Small intestine (tissue), 16 donors: ENCODE measurements at places on chromosomes 3 and 15.
A peak's percentile ranks its signal among the peaks of the same experiment; 100 is the strongest.

DNA sequence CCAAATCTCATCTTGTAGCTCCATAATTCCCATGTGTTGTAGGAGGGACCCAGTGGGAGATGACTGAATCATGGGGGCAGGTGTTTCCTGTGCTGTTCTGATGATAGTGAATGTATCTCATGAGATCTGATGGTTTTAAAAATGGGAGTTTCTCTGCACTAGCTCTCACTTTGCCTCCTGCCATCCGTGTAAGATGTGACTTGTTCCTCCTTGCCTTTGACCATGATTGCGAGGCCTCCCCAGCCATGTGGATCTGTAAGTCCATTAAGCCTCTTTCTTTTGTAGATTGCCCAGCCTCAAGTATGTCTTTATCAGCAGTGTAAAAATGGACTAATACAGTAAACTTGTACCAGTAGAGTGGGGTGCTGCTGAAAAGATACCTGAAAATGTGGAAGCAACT is 44.5 kb downstream of the DUT start:
- no peak for DNase-seq

DNA sequence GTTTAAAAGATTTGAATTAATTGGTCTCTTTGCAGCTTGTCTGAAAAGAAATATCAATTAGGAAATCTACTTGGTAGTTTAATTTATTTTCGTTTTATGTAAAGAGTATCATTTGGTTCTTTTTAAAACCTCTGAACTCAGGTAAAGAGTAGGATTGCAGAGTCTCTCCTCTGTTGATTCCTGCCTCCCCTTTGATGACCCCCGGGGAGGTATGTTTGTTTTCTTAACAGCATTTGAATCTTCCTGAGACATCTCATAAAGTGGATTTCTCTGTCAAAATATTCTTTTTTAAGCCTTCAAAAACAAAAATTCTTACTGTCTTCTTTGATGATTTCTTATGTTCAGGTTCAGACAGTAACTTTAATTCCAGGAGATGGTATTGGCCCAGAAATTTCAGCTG is 8.0 kb downstream of the IDH3A start:
- no peak for DNase-seq

DNA sequence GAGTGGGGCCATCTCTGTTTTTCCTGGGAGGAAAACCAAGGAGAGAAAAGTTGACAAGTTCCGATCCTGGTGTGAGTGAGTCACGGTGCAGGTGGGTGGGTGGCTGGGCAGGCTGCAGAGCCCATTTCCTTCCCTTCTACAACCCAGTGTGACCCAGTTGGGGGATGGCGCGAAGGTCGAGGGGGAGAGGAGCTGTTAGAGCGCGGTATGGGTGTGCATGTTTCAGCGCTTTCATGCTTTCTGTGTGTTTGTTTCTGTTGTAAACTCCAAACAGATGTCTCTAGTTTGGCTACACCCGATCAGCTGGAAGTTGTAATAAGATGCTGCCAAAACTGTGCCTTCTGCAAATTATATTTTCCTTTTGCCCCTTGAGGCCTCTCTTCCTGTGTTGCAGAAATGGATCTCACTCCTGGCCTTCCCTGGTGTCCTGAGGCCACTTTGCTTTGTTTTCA is 3.8 kb downstream of the FAM43A start:
- no peak for DNase-seq

DNA sequence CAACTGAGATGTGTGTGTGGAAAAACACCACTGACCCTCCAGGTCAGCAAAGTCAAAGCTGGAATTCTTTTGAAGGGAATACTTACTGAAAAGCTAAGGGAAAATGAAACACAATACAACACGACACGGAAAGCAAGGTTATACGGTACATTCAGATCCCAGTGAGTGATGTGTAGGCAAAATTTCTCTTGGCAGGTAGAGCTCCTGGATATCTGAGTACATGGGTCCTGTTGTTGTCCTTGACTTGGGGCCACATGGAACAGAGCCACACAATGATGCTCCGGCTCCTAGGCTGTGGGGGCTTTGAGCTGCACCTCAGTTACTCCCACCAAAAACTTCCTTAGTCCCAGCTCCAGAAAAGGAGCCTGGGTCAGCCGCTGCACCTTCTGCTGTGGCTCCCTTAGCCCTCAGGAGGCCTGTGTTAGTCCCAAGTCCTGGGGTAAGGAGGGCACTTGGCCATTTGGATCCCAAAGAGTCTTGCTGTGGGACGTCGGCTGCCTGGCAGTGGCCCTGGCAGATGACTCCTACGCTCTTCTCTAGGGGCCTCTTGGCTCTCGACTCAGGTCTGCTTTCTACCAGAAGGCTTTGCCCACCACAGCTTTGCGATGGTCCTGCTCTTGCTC is 95.6 kb downstream of the ADCY5 start:
- DNase-seq, result no peak

GRCh38 chr3:153462545-153462944 is 300.5 kb downstream of the RAP2B start:
- DNase-seq, result no peak

DNA sequence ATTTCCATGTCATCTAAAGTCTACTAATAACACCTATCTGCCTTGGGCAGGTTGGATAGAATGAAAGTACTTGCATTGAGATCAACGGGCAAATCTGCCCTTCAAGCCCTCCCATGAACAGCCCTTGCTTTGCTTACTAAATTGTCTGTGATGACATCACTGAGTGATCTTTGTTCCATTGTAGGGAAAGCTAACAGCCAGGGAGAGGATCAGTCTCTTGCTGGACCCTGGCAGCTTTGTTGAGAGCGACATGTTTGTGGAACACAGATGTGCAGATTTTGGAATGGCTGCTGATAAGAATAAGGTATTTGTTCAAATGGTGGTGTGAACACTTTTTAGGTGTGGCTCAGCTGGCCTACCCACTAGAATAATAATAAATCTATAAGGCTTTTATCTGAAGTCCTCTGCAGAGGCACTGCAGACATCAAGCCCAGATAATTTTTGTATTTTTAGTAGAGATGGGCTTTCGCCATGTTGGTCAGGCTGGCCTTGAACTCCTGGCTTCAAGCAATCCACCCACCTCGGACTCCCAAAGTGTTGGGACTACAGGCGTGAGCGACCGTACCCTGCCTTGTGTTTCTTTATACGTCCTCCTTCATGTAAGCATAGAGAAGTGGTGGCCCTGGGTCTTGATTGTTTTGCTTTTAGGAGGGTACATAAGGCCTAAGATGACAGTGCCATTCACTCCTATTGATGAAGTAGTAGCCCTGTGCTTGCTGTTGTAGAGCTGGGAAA is 5.7 kb downstream of the PCCB start:
- peak; percentile 92 for DNase-seq

GRCh38 chr15:42691770-42692169 is 45.2 kb downstream of the CDAN1 start:
- DNase-seq, result no peak

DNA sequence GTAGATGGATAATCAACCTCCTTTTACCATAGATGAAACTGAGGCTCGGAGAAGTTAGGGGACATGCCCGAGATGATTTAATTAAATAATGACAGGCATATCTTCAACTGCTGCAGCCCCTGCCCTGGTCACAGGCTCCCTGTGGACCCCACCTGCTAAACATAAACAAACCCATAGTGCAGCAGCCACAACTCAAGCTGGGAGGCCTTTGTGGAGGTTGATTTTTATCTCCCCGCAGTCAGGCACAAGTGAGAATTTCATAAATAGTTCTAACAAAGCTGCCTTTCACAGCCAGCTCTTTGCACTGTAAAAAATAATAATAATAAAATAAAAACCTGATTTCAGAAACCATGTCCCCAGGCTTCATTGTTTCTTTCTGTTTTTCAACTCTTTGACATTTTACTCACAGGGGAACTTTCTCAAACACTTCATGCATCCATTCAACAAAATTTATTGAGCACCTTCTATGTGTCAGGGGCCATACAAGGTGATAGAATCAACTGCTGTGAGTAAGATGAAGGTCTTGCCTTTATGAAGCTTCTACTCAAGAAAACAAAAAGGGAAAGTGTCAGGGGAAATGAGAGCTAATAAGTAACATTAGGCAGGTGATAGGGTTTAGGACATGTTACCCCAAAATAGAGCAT is 393.6 kb upstream of the PROK2 start:
- DNase-seq, result no peak

GRCh38 chr3:119585856-119586570 is 6.7 kb downstream of the ADPRH start:
- no peak for DNase-seq

GRCh38 chr3:12461097-12461649 is 23.1 kb upstream of the TSEN2 start:
- DNase-seq, result no peak

- DNase-seq, result peak; percentile 93
Observed at GRCh38 chr3:11140030-11140712, 14.1 kb upstream of the HRH1 start.

DNA sequence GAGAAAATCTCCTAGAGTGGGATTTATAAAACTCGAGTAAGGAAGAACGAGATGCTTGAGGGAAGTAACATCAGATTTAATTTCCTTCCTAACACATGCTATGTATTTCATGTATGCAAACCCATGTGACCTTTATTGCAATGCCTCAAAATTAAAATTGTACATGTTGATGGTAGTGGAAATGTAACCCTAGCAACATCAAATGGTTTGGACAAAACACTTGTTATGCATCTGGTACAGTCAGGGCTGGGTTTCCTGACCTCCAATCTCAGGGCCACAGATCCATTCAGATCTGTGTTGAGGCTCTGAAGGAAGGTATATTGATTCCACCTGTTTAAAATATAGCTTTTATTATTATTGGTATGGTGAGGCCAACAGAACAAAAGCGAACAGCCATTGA is 246.0 kb downstream of the WNT5A start:
- DNase-seq, result no peak

- DNase-seq, result no peak
Observed at GRCh38 chr3:192564611-192565010, 162.7 kb downstream of the FGF12 start.

GRCh38 chr3:7290077-7290825 is 429.3 kb downstream of the GRM7 start:
- DNase-seq, result no peak

DNA sequence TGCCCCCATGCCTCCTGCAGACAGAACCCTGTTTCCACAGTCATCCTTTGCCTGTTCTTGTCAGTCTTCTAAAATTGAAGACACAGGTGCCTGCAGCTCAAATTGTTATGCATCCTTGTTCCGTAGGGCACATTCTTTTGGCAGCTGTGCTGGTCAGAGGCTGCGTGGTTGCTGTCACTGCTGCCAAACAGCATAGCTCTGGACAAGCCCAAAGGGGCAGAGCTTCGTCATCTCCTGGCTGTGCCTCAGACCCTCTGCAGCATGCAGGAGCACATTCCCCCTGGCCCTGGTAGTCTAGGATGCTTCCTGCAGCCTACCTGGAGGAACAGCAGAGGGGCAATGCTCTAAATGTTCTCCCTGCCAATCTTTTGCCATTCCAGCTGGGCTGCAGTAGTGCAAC is 2.1 kb upstream of the FBXL22 start:
- no peak for DNase-seq

DNA sequence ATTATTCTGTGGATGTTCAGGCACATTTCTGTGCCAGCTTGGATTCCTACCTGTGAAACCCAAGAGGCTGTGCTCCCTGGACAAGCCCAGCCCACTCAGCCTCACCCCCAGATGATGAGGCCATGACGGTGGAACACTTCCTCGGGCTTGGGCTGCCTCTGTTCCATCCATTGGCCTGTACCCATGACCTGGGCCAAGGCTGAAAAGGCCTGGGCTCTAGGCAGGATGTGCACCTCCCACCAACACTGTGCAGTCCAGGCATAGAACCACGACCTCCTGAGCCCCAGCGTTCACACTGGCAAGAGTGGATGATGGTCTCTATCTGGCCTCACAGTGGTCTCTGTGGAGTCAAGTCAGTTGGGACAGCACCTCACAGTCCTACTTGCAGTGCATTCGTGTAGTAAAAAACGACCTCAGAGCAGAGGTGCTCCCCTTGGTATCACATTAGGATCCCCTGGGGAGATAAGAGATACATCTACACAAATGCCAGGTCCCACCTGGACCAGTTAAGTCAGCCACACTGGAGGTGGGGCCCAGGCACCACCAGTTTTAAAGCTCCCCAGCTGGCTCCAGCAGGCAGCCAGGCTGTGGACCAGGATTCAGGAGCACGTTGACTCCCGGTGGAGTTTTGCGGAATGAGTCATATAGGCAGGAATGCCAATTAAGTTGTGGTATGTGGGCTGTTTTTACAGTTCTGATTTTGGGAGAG is 39.0 kb upstream of the IGF1R start:
- DNase-seq, result no peak

GRCh38 chr3:71064956-71065763 is 518.4 kb downstream of the FOXP1 start:
- peak; percentile 79 for DNase-seq

DNA sequence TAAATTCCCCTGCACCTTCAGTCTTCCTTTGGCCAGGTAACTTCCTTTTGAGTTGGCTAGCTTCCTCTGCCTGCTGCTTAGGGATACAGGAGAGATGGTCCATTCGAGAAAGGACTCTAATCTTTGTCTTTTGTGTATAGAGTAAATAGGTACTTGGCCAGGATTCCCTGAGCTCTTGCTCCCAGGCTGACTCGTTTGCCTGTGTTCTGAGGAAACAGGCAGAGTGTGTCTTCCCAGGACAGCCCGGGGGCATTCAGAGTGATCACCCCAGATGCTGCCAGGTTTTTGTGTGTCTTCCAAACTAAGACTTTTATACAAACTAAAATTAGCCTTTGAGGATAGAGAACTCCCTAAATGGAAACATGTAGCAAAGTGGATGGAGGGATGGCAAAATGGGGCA is 39.5 kb downstream of the TMEM108 start:
- DNase-seq, result no peak

DNA sequence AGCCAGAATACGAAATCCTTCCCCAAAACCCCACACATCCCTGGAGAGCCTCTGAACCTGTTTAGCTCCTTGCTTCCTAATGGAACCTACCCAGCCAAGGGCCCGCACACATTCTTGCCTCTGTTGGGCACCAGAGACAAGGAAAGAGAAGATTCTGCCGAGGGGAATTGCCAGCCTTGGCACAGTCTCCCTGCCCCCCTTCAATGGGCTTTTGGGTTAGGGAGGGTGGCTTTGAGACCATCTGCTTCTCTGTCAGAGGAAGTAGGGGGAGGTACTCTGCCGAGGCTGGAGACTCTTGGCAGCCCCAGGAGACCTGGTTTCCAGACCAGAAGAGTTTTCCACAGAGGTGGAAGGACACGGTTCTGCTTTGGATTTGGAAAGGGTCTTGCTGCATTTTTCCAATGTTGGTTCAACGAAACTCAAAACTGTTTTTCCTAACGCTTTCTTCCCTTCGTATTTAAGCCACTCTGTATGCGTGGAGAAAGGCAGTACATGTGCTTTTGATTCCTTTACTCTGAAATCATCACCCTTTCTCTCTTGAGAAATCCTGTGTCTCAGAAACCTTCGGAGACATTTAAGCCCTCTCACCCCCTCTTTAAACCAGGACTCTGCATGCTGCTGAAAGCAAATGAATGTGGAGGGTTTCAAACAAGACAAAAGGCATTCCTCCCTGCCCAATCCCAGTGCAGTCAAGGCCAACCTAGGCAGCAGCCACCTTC is 78.8 kb upstream of the PRR23C start:
- DNase-seq, result no peak

GRCh38 chr3:78176869-78177268 is 1137.0 kb downstream of the ROBO2 start:
- DNase-seq, result no peak

DNA sequence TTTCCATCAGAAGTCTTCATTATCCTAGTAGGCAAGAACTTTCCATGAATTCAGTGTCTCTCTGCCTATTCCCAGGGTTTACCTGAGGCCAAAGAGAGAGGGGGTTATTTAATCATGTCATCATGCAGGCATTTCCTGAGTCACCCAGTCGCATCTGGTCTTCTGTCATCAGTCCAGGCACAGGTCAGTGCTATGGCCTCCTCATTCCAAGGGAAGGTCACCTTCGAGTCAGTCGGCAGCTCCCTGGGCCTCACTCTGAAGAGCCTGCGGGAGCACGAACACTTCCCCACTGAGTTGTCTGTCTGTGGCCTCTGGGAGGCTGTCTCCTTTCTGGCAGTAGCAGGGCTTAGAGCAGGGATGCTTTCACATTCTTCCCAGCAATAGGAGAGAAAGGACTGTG is 26.2 kb upstream of the LRTM1 start:
- DNase-seq, result peak; percentile 8
